Stimulated activated CD4-positive, alpha-beta T cell treated with anti-CD3 and anti-CD28 coated beads, Interleukin-4, amount 100 ng/mL, for 24 hours (primary cell): ENCODE measurements at places on chromosomes 1 and 21.

DNA sequence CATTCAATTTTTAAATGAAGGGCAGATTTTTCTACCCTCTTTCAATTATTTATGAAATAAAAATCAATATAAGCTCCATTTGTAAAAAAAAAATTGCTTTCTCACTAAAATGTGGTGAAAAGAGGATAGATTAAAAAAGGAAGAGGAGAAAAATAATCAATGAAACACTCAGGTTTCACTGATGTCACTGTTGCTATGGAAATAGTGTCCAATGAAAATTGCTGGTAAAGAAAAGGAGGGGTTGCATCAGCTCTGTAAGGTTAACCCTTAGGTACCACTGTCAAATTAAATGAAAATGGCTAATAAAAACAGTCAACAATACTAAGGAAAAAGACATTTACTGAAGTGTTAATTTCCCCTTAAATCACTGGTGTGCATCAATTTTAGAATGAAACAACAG, 91.6 kb upstream of the TTC39A start:
- DNase-seq = no peak

- DNase-seq = no peak
Observed at GRCh38 chr1:90989990-90990389, 31.8 kb downstream of the ZNF644 start.

GRCh38 chr1:65235867-65236805, 73.2 kb upstream of the DNAJC6 start:
- DNase-seq = no peak

GRCh38 chr1:175225805-175226129, 33.2 kb upstream of the KIAA0040 start:
- DNase-seq = no peak

DNA sequence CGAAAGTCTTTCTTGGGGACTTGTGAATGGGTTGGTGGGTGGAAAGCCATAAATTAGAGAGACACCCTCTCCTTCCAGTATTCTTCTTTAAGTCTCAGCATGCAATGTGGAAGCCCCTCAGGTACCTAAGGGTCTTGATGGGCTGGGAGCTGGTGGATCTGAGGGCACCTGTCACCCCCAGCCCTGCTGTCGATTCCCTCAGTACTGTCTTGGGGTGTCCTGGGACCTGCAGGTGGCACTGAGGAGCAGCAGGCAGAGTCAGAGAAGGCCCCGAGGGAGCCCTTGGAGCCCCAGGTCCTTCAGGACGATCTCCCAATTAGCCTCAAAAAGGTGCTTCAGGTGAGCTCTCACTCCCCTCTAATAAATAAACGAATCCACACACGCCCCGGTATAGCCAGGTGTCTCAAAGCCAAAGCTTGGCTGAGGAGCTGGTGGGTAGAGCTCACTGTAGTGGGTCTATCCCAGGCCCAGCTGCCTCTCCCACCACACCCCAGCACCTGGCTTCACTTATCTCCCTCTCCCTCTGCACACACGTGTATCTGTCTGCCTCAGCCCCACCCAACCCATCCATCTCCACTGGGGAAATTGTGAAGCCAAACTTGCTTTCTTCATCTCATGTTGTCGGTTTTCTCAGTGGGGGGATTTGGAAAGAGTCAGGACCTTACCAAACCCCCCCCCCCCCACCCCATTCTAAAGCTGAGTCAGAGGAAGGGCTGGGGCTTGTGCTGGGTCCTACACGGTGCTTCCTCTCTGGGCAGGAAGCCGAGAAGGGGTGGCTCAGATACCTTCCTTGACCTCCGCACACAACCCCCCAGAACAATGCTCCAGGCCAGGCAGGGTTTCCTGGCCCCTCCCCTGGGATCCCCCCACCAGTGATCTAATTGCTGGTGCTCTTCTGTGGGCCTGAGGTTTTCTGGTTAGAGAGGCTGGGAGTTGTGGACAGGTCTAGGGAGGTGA, 1.6 kb downstream of the ADAM15 start:
- peak; percentile 22 for DNase-seq

DNA sequence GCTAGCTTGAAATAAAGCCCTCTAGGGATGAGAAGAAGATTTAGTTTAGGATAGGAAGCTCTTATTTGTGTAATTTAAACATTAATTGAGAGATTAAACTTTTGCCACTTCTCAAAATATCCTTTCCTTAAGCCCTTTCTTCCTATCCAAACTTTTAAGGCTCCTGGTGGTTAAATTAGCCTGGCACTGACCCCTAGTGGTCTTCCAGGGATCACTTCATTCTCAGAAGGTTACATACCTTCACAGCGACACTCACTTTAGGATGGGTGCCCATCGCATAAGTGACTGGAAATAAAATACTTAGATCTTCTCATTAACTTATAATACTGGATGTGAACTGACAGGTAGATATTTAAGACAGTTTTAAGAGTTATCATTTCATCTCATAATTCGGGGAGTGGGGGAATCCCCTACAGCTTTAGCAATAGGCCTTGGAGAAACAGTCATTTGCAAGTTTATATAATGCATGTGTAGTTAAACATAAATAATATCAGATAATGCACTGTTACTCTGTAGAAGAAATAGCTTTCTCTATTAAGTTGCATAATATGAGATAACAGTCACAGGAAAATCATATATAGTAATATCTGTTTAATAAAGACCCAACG, 7.4 kb downstream of the LHX9 start:
- DNase-seq = no peak

DNA sequence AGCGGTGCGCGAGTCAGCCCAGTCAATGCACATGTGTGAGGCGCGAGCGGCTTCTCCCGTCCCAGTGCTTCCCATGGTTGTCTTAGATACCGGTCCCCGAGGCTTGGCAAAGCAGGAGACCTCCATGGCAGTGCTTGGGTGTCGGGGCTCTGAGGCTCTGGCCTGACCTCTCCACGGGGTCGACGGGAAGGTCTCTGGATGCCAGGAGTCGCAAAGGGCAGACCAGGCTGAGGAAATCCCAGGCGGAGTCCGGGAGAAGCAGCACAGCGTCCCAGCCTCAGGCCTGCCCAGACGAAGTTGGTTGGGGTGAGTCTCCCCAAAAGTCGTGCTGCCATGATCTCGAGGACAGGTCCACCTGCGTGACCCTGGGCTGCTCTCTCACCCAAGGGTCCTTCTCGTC, 3881.6 kb downstream of the SRGAP2C start:
- DNase-seq = no peak

GRCh38 chr21:29205009-29205408, 74.6 kb downstream of the MAP3K7CL start:
- DNase-seq = no peak

DNA sequence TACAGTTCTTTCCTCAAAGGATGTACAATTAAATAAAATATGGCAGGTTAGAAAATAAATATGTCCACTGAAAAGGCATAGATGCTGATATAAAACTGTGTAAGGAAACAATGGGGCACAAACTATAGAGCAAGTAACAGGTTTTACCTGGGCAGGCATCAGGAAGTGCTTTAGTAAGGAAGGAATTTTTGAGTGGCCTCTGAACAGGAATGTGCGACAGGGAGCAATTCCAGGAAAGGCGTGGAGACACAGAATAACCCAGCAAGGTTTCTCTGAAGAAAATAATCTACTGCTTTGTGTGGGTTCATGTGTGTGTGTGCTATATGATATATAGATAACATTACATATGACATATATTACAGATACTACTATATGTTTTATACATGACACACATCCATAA, 128.4 kb downstream of the RGS21 start:
- no peak for DNase-seq

DNA sequence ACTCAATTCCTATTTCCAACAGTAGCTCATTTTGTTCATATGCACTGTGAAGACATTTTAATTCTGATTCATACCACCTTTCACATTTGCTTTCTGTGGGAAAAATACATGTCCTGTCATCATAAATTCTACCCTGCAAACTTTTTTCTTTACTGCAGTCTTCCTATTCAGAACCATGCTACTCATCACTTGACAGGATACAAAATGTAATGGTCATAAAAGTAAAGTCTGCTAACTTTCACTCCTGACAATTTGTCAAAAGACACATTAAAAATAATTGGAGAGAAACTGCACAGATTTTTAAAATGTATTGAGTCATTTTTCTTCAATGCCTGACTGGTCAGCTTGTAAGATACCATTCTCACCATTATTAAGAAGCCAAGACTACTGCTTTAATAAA, 1817.1 kb downstream of the BRINP3 start:
- no peak for DNase-seq

- no peak for DNase-seq
Observed at GRCh38 chr1:192862271-192862670, 53.4 kb downstream of the RGS2 start.

- no peak for DNase-seq
Observed at GRCh38 chr1:178552856-178553255, 39.9 kb downstream of the TEX35 start.

DNA sequence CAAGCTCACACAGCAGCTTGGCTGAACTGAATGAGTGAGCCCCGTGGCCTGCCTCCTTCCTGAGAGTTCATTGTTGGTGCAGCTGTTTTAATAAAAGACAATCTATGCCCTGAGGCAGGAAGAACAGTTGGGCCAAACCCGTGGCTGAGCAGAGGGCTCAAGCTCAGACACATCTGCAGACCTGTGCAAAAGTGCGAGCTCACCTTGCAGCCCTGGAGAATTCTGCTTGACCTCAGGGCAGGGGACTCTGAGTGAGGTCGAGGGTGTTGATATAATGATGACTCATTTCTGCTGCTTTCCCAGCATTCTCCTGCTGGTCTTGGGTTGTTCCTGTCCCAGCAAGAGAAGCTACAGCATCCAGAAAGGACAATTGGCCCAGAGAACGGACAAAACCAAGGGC, 61.0 kb downstream of the ATP5PO start:
- no peak for DNase-seq

- peak; percentile 41 for DNase-seq
Observed at GRCh38 chr21:46060596-46061061, 37.3 kb upstream of the COL6A2 start.
